ENCODE measurements at places on chromosomes 6 and 20.

DNA sequence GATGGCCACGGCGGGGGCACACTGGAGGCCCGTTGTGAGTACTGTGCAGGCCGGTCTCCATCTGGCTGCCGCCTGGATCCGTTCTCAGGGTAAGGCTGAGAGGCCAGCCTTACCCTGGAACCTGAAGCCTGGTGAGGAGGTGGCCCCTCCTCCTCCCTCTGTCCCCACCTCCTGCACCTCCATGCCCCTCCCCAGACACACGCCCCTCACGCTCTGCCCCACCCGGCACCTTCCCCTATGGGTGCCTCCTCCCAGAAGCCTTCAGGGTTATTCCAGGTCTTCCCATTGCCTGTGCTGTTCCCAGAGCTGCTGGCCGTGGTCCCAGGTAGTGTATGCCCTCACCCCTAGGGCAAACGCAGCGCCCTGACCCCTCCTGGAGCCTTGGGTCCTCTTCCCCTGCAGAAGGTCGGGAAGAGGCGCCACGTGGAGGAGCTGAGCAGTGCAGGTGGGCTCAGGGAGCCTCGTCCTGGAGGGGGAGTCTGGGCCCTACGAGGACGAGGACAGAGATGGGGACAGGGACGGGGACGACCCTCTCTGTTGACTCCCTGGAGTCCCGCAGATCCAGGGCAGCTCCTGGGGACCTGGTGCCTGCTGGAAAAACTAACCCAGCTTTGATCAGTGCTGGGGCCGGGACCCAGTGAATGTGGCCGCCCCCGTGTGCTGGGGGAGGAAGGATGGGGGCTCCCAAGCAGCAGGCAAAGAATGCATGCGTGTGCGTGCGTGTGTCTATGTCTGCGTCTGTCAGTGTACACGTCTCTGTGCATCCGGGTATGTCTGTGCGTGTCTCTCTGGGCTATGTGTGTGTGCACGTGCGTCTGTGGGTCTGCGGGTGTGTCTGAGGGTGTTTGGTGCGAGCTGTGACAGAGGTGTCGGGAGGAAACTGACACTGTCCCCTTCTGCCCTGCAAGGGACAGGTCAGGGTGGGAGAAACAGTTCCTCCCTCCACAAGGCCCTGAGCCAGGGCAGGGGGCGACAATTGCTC is 8.2 kb upstream of the HRH3 start:
- no peak for DNase-seq

GRCh38 chr20:58135441-58136148 is 92.9 kb downstream of the ANKRD60 start:
- DNase-seq, result no peak

GRCh38 chr6:21295506-21296240 is 297.9 kb upstream of the SOX4 start:
- DNase-seq, result no peak

GRCh38 chr6:163288915-163289314 is 125.6 kb upstream of the QKI start:
- no peak for DNase-seq

DNA sequence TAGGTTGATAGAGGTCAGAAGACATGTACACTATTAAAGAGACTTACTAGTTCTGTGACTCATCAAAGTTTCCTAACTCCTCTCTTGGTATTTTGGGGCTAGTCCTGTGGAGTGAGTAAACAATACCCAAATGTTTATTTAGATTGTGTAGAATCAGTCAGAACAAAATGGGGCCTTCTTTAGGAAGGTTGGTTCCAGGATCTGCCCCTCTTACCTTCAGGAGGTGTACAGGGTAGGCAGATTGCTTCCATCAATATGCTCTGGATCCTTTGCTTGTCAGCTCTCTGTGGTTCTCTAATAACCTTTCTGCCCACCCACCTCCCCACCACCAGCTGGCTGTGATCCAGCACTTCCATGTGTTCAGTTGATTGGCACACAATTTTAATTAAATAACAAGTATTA is 107.0 kb downstream of the POPDC3 start:
- no peak for DNase-seq

GRCh38 chr6:155915651-155916050 is 460.0 kb upstream of the NOX3 start:
- no peak for DNase-seq

All from Peyer's patch (tissue), 4 donors.